IMR-90 (cell line): ENCODE measurements at places on chromosomes 16 and 17. TPM values are rescaled to one million over a fixed set of nuclear protein-coding genes. Genes with fewer than 3 reads are reported as not detected.
A peak's percentile ranks its signal among the peaks of the same experiment; 100 is the strongest.

- no peaks in the 10 kb centered on the region for H3K4me1 ChIP-seq
- H3K36me3 ChIP-seq: no peaks in the 10 kb centered on the region
- H3K27me3 ChIP-seq: no peaks in the 10 kb centered on the region
- H3K27ac ChIP-seq: no peak overlapping the region
Measured at GRCh38 chr16:61555718-61556441, 480.4 kb downstream of the CDH8 start.

DNA sequence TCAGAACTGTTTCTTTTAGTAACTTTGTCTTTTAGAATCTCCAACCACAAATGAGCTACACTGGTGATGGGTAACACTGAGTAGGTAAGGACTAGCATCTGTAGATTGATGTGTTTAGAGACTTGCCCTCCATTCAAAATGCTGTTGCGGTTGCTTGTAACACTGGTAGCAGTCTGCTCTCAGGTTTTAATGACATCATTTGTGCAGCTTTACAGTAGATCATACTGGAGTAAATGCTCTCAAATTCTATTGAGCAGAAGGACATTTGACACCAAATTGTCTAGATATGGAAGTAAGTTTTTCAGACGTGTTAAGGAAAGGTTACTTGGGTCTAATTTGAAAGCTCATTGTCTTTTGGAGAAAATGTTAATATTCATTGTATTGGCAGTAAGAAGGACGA is 98.8 kb downstream of the NLK start:
- H3K4me3 ChIP-seq: no peak overlapping the region
- H3K27me3 ChIP-seq: no peaks in the 10 kb centered on the region
- peaks cover 8% of the 10 kb centered on the region; the same call in 1 of the 2 replicates for H3K36me3 ChIP-seq
- DNase-seq: no peak

- H3K27ac ChIP-seq: no peak overlapping the region
- no peak for DNase-seq
- peaks cover 12% of the 10 kb centered on the region for H3K36me3 ChIP-seq
Measured at GRCh38 chr16:50756473-50756872, 14.6 kb downstream of the CYLD start.

- H3K4me3 ChIP-seq: no peak overlapping the region
- H3K27ac ChIP-seq: peak overlapping the region; percentile 55
- H3K27me3 ChIP-seq: no peaks in the 10 kb centered on the region
- DNase-seq: peak; percentile 78
Measured at GRCh38 chr17:41666237-41666641, 22.4 kb upstream of the EIF1 start.

DNA sequence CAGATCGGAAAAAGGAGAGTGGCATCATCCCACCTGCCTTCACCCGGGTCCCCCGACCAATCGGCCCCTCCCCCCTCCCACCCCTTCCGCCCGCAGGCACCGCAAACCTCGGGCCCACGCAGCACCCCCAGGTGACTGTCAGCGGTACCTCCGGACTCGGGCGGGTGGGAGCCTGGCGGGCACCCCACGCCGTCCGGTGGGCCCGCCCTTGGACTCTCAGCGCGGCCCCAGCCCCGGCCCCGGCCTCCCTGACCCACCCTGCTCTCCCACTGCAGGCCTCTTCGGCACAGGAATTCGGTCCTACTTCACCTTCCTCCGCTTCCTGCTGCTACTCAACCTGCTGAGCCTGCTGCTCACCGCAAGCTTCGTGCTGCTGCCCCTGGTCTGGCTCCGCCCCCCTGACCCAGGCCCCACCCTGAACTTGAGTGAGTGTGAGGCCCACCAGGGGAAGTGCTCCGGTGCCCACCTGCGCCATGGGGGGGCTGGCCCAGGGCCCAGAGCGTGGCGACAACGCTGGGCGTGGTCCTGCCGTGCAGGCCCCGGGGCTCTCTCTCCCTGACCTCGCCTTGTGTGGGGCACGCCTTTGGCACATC is 1.6 kb downstream of the TMC8 start:
- no peak for DNase-seq
- peaks cover 80% of the 10 kb centered on the region for H3K27me3 ChIP-seq
- H3K27ac ChIP-seq: no peak overlapping the region
- no peaks in the 10 kb centered on the region for H3K36me3 ChIP-seq
- no peak overlapping the region for H3K4me3 ChIP-seq

DNA sequence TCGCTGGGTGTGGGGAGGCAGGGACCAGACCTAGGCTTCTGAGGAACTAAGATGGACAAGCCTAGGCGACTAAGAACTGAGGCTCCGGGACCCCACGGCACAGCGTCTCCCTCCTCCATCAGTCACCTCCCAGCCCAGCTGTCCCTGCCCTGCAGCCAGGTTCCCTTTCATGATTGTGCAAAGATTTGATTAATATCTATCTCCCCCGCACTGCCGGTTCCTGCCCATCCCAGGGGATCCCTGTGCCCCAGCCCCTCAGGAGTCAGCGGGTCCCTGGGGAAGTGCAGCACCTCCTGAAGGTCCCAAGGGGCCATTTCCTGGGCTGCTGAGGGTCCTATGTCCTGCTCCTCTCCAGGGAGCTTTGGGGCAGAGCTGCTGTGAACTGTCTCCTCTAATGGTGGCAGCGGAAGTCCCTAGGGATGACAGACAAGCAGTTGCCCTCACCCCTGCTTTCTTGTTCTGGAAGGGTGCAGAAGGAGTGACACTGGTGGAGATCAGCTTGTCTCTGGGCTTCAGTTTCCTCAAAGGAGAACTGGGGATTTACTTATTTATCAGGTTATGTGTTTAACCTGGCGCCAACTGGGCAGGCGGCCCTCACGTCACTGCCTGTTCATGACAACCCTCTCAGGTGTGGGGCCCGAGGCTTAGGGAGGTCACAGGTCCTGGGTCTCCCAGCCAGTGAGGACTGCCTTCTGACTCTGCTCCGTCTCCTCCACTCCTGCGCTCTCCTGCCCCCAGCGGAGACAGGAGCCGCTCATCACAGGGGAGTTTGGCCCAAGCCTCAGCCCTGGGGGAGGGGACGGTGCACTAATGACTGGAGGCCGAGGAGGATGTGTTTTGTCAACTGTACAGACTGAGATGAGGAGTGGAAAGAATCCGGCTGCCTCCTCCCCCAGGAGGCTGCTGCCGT is 1.9 kb upstream of the C16orf74 start:
- no peaks in the 10 kb centered on the region for H3K36me3 ChIP-seq
- peaks cover 32% of the 10 kb centered on the region for H3K4me1 ChIP-seq
- peak; percentile 62 for DNase-seq
- H3K27ac ChIP-seq: no peak overlapping the region; the same call in 1 of the 2 replicates
- H3K4me3 ChIP-seq: no peak overlapping the region

The TMEM256 gene
- 35.3 and 38.4 TPM in 2 replicates for total RNA-seq

DNA sequence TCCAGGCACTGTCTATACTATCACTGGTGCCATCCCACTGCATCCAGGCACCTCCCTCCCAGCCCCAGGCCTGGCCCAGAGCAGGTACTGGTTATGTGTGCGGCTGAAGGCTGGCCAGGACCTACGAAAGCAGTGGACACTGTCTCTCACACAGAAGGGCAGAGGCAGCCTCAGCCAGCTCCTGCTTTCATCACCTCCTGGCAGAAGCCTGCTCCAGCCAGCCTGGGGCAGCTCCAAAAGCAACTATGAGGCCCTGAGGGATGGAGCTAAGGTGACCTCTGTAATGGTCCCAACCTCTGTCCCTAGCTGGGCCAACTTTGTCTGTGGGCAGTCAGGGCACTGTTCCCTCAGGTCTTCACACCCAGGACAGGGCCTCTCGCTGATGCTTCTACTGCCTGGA is 18.8 kb downstream of the HSD11B2 start:
- H3K4me1 ChIP-seq: peaks cover 32% of the 10 kb centered on the region
- H3K36me3 ChIP-seq: peaks cover 17% of the 10 kb centered on the region; the same call in 1 of the 2 replicates
- no peak overlapping the region for H3K4me3 ChIP-seq

GRCh38 chr17:7282752-7283321 is 1.3 kb downstream of the SLC2A4 start:
- peaks cover 40% of the 10 kb centered on the region for H3K27me3 ChIP-seq
- H3K4me3 ChIP-seq: no peak overlapping the region
- no peaks in the 10 kb centered on the region for H3K36me3 ChIP-seq
- no peak for DNase-seq

DNA sequence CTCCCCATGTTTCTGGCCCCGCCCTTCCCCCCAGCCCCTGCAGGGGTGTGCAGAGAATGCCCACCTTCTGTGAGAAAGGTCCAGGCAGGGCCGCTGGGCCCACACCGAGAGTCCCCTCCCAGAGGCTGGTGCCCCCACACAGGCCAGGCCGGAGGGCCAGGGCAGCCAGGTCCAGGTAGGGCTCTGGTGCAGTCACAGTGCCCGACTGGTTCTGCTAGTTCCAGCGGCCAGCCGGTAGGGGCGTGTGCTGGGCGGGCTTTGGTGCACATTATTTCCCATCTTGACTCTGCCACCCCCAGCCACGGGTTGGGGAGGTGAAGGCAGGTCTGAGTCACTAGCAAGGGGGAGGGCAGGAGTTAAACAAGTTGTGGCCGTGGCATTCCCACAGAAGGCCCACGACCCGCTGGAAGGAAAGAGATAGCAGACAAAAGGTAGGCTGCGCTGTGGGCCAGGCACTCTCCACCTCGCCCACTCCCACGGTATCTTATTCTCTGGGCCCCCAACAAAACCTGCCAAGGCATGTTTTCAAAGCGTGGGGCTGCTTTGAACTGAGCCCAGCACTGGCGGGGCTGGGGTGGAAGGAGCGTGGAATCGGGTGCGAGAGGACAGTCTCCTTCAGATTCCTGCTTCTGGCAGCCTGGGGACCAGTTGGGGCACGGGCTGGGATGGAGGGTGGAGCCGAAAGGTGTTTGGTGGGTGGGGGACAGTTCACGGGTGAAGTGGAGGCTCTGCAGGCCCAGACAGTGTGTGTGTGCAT is 1.9 kb downstream of the EPN3 start:
- H3K36me3 ChIP-seq: no peaks in the 10 kb centered on the region
- H3K4me3 ChIP-seq: no peak overlapping the region
- H3K27me3 ChIP-seq: peaks cover 42% of the 10 kb centered on the region
